ENCODE measurements at places on chromosomes 2 and 18. TPM values are rescaled to one million over a fixed set of nuclear protein-coding genes. Genes with fewer than 3 reads are reported as not detected.

TAF4B gene
- total RNA-seq = 9.4 TPM

PXDN gene
- total RNA-seq = 2.5 TPM

HOXD1 gene
- total RNA-seq = not detected

UCN gene
- total RNA-seq = 2.6 TPM

ATG9A gene
- 63.0 TPM for total RNA-seq

Measured in T-helper 1 cell treated with Interleukin-12 subunit alpha and Interleukin-12 subunit beta and Interleukin-4 antibody, amounts not matched to agents 30 ng/mL and 1 ng/mL, for 36 hours (primary cell).